H9 (cell line): ENCODE measurements at places on chromosomes 6 and 20. TPM values are rescaled to one million over a fixed set of nuclear protein-coding genes. Genes with fewer than 3 reads are reported as not detected.

DNA sequence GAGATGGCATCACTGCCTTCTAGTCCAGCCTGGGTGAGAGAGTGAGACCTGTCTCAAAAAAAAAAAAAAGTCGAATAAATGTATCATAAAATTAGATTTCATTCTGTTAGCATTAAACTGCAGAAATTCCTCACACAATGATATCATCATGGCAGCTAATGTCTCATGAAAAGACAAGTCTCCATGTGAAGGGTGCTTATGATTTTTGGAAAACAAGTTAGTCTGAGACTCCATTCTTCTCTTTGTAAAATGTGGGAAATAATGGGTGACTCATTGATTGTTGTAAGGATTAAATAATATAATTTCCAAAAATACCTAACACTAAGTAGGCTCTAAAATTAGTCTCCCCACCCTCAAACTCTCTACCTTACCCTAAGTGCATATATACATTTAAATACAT, 49.6 kb upstream of the CDYL start:
- no peaks in the 10 kb centered on the region for H3K36me3 ChIP-seq
- H3K4me1 ChIP-seq, result 0 out of 2 replicates have a peak, but pooled peaks cover 2% of the 10 kb centered on the region
- no peaks in the 10 kb centered on the region for H3K27me3 ChIP-seq
- no peak overlapping the region for H3K4me3 ChIP-seq
- no peak for DNase-seq

Gene DEFB132
- total RNA-seq, result not detected in 2 replicates

Gene SAPCD1
- total RNA-seq, result 3.2 and 4.3 TPM in 2 replicates

Gene RHAG
- total RNA-seq, result not detected in 2 replicates

DNA sequence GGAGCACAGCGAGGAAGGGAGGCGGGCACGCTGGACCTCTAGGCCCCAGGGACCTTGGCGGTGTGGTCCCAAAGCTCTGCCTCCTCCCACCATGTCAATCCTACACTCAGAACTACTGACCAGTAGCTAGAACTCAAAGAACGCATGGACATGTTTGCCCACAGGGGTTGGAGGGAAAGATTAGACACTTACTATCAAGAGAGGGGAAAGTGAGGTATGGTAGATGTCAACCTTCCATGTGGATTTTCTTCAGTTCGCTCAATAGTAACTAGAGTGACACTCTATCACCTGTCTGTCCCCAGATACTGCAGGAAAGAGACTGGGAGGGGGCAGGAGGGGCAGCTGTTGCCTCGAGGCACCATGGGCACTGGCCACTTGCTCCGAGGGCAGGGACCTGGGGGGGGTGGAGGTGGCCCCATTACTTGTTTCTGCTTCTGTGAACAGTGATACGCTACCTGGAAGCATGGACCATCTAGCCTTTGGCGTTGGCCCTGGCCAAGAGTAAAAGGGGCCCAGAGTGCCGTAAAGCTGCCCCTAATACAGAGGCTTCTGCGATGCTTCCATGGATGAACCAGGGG, 912 bp upstream of the DIDO1 start:
- H3K4me1 ChIP-seq, result peaks cover 14% of the 10 kb centered on the region
- H3K36me3 ChIP-seq, result no peaks in the 10 kb centered on the region
- peak overlapping the region; percentile 92 for H3K4me3 ChIP-seq
- DNase-seq, result no peak

DNA sequence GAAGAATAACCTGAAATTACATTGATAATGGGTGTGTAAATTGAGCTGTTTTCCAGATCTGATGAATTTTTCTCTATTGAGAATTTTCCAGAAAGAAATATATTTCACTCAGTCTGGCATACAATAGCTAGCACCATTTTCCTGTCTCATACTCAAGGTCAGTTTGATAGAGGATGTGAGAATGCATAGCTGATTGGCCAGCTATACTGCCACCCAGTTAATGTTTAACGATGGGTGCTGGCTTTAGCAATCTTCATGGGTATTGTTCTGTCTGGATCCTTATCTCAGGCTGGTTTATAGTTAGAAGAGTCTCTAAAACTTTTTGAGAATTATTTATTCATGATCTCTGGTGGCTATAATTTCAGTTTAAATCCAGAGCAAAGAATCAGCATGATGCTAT, 147.4 kb downstream of the HDGFL1 start:
- H3K4me1 ChIP-seq, result peaks cover 5% of the 10 kb centered on the region; the same call in 1 of the 2 replicates
- H3K27ac ChIP-seq, result no peak overlapping the region
- no peaks in the 10 kb centered on the region for H3K27me3 ChIP-seq
- no peak for DNase-seq

Gene CDK19
- 6.6 and 7.0 TPM in 2 replicates for total RNA-seq

Gene EMILIN3
- 5.9 and 6.7 TPM in 2 replicates for total RNA-seq

DNA sequence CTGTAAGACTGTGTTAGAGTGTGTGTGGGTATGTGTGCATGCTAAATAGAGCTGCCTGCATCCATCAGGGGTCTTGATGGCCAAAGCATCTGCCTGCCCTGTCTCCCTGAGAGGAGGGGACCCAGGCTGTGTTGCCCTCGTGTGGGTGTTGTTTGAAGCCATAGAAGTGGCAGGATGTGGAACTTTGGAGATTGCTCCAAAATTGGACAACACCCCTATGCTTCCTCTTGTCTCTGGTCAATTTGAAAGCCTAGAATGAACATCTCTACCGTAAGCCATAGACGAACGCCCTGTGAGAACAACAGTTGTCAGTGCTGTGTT, 82.6 kb downstream of the ASXL1 start:
- no peaks in the 10 kb centered on the region for H3K27me3 ChIP-seq
- peaks cover 5% of the 10 kb centered on the region; the same call in 1 of the 3 replicates for H3K36me3 ChIP-seq
- DNase-seq, result no peak
- H3K4me3 ChIP-seq, result no peak overlapping the region
- H3K4me1 ChIP-seq, result no peaks in the 10 kb centered on the region

Gene OOEP
- total RNA-seq, result not detected in 2 replicates

Gene HMGCLL1
- 0.20 and 0.24 TPM in 2 replicates for total RNA-seq

DNA sequence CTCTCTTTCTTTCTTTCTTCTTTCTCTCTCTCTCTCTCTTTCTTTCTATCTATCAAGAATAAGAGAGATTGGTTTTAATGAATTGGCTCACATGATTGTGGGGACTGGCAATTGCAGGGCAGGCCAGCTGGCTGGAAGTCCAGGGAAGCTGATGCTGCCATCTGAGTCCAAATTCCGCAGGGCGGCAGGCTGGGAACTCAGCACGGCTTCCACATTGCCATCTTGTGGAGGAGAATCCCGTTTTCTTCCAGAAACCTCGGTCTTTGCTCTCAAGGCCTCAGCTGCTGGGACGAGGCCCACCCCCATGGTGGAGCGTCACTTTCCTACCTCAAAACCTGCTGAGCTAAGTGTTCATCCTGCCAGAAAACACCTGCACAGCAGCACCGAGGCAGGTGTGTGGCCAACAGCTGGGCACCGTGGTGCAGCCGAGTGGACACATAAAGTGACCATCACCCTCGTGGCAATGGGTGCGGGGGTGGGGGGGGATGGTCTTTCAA, 58.8 kb upstream of the SLCO4A1 start:
- no peak for DNase-seq
- H3K36me3 ChIP-seq, result no peaks in the 10 kb centered on the region
- no peak overlapping the region for H3K27ac ChIP-seq

Gene GNMT
- total RNA-seq, result 1.1 TPM in 2 replicates

DNA sequence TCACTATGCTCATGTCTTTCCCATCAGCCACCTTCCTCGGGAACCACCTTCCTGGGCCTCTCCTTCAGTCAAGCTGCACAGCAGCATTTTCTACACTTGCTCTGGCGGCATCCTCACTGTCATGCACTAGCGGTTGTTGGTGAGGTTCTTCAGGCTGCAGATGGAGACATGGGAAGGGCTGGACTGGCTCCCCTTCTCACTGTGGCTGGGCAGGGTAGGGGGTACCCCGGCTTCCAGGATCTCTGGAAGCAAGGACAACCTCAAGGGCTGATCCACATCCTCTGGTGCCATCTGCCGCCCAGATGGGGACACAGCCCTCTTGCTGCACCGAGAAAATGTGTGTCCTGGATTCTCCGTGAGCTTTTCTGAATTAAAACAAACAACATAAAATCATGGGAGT, 180.1 kb upstream of the RNF24 start:
- H3K27ac ChIP-seq, result no peak overlapping the region
- no peaks in the 10 kb centered on the region for H3K27me3 ChIP-seq
- H3K4me1 ChIP-seq, result no peaks in the 10 kb centered on the region
- H3K4me3 ChIP-seq, result no peak overlapping the region

DNA sequence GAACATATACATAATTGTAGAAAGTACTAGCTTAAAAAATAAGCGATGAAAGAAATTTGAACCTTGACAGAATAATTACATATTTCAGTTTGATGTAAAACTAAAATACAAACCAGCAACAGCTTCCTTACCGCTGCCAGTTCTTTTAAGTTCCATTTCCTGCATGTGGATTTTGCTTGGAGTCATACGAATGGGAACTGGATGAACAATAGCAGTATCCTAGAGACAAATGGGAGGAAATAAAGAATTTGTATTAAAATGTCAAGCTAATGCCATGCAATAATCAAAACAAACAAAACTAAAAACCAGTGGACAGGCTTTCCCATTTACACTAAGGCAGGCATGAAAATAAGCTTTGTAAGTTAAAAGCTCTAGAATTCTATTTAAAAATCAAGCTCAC, 67.1 kb downstream of the REPS1 start:
- DNase-seq, result no peak
- peaks cover 20% of the 10 kb centered on the region for H3K36me3 ChIP-seq
- H3K4me1 ChIP-seq, result no peaks in the 10 kb centered on the region
- H3K27ac ChIP-seq, result no peak overlapping the region

GRCh38 chr20:47719211-47719610, 66.1 kb downstream of the SULF2 start:
- H3K36me3 ChIP-seq, result peaks cover 10% of the 10 kb centered on the region
- DNase-seq, result no peak
- H3K27me3 ChIP-seq, result no peaks in the 10 kb centered on the region
- H3K4me3 ChIP-seq, result no peak overlapping the region
- no peaks in the 10 kb centered on the region; the same call in 1 of the 2 replicates for H3K4me1 ChIP-seq

Gene PRSS35
- total RNA-seq, result 1.4 and 1.7 TPM in 2 replicates

DNA sequence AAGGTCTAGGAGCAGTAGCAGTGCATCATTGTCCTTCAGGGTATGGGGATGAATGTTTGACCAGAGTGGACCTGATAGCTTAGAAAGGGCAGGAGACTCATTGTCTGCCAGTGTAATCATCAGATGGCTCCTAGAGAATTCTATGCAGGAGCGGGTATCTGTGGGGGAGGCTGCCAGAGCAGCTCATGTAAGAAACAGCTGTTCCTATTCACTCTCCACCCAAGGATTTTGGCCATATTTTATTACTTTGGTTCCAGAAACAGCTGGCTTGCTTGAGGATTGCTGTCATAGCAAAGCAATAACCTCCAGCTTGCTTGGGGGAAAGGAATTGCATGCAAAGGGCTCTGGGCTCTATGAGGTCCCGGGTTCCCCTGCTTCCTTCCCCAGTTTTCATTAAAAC, 44.1 kb downstream of the RALY start:
- peaks cover 3% of the 10 kb centered on the region; the same call in 1 of the 2 replicates for H3K4me1 ChIP-seq
- H3K36me3 ChIP-seq, result no peaks in the 10 kb centered on the region; the same call in 1 of the 3 replicates
- DNase-seq, result no peak

DNA sequence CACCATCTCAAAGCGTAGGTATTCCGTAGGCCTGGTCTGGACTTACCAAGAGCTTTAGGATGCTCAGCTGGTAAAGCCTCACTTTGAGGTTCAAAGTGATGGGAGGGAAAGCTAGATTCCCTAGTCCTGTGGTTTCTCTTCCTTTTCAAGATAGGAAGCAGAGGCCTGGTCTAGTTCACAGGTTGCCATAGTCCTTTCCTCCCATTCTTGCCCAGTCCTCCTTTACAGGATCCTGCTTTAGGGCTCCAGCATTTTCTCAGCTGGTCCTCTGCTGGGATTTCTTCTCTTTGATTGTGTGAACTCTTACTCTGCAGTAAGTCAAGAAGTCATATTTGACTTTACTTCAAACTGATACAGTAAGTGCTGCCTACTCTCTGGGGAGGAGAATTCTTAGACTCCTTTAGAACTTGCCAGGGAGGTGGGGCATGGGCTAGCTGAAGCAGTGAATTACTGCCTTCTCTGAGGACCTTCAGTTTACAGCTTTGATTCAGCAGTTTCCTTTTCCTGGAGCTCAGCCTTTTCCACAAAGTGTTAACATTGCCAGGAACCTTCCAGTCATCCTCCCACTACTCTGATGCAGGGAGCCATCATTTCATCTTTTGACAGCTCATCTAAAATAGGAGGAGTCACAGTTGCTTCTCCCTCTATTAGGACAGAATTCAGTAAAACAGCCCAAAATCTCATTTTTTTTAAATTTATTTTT, 42.8 kb upstream of the PLCG1 start:
- H3K4me1 ChIP-seq, result no peaks in the 10 kb centered on the region
- H3K36me3 ChIP-seq, result peaks cover 71% of the 10 kb centered on the region
- H3K27ac ChIP-seq, result no peak overlapping the region
- no peak for DNase-seq

DNA sequence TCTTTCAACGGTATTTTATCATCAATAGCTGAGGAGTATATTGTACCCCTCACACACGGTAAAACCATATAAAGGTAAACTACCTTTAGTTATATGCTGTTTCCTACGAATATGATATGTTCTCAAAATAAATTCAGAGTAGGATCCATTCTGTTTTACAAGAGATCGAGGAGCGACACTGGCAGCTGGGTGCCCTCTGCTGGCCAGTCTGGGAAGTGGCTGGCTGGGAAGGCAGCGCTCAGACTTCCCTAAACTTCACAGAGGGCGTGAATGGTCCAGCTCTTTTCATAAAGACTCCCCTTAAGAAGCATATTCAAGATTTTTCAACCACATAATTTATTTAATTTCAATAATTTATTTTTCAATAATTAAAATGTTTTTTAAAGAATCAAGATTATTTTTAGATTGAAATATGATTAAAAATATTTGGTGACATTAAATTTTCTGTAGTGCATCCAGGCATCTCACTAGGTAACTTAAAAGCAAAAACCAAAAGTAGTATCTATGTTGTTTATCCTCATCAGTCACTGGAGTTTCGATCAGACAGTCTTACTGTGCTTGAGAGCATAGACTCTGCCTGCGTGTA, 187.5 kb upstream of the PDE10A start:
- no peak overlapping the region for H3K27ac ChIP-seq
- no peaks in the 10 kb centered on the region for H3K36me3 ChIP-seq
- no peak overlapping the region for H3K4me3 ChIP-seq
- H3K27me3 ChIP-seq, result peaks cover 6% of the 10 kb centered on the region; the same call in 1 of the 2 replicates

Gene FYN
- 63.3 and 64.8 TPM in 2 replicates for total RNA-seq

- no peaks in the 10 kb centered on the region for H3K27me3 ChIP-seq
- H3K27ac ChIP-seq, result no peak overlapping the region
- no peak for DNase-seq
- peak overlapping the region; percentile 53; the same call in 1 of the 3 replicates for H3K4me3 ChIP-seq
These were observed 8.7 kb downstream of the OSBPL2 start for GRCh38 chr20:62246872-62247652.

GRCh38 chr20:20737158-20737557, 24.7 kb upstream of the RALGAPA2 start:
- H3K27ac ChIP-seq, result no peak overlapping the region
- no peak overlapping the region for H3K4me3 ChIP-seq
- H3K4me1 ChIP-seq, result no peaks in the 10 kb centered on the region
- H3K27me3 ChIP-seq, result no peaks in the 10 kb centered on the region
- no peak for DNase-seq
- no peaks in the 10 kb centered on the region for H3K36me3 ChIP-seq

Gene RALGAPB
- total RNA-seq, result 28.5 TPM in 2 replicates
